ENCODE measurements at places on chromosomes 4 and X.

- no peak for DNase-seq
These were observed 132.7 kb downstream of the GATB start for GRCh38 chr4:151628001-151628608.

DNA sequence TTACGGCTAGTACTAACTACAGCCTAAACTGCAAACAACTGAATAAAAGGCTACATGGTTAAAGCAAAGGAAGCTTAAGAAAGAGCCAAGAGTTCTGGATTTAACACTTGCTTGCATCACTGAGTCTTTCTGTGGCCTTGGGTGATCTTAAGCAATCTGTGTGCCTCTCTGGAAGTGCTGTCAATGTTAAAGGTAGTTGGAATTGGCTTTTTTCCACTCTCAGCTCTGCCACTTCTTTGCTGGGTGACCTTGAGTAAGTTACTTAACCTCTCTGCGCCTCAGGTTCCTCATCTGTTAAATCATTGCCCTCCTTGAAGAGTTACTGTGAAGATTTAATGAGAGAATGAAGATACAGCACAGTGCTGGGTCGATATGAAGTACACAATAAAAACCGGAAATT lies 15.7 kb downstream of the SLC2A9 start:
- DNase-seq: no peak

DNA sequence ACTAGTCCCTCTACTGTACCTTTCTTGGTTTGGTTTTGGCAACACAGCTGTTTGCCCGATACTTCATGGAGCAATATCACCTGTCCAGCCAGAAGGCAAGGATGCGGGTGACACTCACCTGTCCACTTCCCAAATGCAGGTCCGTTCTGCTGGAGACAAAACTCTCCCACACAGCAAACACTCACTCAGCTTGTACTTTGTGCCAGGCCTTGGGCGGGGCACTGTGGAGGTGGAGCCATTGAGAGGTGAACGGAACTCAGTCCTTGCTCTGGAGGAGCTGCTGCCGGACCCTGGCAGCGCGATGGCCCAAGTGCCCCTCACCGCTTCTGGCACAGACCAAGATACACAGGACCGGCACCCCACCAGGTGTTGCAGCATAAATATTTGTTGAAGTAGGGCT lies 15.3 kb upstream of the HMGB3 start:
- DNase-seq: no peak

GRCh38 chr4:71303850-71304249 lies 35.0 kb upstream of the SLC4A4 start:
- DNase-seq: no peak

GRCh38 chr4:142120921-142121320 lies 484.5 kb downstream of the IL15 start:
- DNase-seq: no peak

DNA sequence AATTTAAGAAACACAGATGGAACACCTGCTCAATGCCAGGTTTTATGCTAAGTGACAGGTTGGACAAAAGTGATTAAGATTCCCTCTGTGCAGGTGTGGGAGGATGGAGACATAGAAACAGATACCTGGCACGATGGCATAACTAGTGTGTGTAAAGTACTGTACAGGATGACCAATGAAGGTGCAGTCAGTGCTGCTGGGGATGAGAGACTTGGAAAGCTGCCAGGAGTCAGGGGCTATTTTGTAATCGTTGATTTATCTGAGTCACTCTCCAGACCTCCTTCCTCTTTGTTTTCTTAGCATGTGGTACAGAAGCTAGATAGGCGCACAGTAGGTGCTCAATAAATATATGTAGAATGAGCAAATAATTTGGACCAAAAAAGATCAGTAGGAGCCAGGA lies 58.2 kb downstream of the CWH43 start:
- no peak for DNase-seq

DNA sequence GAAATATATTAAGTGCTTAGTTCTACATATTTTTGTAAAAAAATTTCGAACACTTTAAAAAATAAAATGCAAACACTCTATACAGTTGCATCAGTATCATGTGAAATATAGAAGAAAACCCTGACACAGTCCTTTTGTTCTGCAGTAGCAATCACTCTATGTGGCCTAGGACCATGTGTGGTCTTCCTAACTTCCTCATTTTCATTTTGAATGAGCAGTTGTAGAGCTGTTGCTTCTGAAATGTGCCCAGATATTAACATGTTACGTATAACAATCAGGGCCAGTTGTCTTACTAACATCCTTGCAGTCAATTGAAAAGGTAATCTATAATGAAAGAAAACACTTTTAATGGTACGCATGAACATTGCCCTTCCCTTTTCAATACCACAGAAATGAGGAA lies 107.9 kb downstream of the ZNF827 start:
- no peak for DNase-seq

DNA sequence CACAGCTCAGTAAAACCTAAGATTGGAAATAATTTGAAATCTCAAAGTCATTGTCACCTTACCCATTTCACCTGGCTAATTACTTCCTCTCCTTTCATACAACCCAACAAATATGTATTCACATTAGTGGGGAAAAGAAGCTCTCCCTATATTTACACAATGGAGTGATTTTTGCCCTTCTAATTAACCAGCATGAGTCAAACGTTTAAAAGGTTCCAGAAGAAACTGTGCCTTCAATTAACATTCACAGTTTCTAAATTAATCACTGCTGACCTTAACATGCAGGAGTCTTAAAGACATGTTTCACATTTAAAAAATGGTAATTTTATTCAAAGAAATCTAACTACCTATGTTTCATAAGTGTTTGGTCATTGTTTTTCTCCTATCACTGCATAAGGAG lies 254.6 kb downstream of the CBLL2 start:
- DNase-seq: no peak

DNA sequence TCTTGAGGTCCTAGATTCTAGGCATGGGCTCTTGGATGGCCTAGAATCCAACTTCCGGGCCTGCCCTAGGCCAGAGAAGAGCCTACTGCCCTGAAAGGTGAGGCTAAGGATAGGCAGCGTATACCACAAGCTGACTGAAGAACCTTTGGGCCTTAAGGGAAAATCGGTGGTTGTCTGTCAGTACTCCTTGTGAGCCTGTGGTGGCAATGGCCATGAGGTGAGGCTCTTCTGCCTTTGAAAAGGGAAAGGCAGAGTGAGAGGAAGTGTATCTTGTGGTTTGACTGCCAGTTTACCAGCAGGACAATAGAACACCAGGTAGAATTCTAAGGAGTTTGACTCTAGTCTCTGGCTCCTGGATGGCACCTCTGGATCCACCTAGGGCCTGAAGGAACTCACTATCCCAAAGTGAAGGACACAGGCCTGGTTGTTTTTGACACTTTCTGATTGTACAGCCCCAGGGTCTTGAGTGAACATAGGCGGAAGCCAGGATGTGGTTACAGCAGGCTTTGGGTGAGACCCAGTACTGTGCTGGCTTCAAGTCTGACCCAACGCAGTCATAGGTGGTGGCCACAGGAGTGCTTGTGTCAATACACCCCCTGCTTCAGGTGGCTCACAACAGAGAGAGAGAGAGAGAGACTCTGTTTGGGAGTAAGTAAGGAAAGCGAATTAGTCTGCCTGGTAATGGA lies 20.9 kb downstream of the ITIH6 start:
- DNase-seq: no peak

DNA sequence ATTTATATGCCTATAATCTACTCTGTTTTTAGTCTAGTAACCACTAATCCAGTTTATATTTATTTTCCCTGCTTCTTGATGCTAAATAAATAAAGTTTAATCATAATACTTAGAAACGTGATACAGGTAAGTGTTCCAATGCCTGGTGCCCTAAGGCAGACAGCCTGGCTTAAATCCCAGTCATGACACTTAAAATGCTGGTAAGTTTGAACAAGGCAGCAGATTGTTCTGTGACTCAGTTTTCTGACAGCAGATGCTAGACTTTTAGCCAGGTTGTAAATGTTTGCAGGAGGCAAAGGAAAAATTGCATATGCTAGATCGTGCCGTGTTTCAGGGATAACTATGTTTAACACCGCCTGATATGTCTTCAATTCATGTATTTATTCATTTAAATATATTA lies 2661.6 kb downstream of the PCDH7 start:
- no peak for DNase-seq
